ENCODE measurements at places on chromosomes 4 and X.

DNA sequence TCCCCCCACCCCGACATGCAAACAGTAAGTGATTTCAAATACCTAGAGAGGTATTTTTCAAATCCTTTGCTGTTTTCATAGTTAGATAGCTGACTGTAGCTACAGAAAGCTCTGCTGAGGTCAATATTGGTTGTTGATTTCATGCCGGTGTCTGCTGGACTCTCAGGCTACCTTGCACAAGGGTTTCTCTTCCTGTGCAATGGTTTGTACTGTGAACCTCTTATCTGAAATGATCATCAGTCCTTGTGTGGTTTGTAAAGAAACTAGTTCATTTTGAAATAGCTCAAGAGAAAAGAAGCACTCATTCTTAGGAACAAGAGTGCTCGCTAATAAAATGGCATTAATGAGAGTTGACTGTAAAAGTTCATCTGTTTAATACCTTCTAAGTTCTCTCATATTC lies 2.1 kb downstream of the MTM1 start:
- no peak for DNase-seq

- no peak for DNase-seq
These were observed 18.7 kb downstream of the TXLNG start for GRCh38 chrX:16804923-16805464.

DNA sequence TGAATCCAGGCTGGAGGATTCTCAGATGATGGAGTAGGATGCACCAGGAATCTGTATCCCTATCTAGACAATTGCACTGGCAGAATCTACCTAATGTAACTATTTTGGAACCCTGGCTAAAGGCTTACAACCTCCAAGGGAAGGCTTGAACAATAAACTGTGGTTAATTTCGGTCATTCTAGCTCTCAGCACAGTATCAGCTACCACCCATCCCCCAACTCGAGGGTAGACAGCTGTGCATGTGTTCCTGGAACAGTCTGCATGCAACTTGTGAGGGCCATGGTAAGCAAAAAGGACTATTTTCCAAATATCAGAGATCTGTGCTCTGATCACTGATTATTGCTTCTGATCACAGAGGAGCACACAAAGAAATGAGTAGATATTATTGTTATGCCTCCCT lies 34.0 kb downstream of the ELF2 start:
- DNase-seq = no peak

DNA sequence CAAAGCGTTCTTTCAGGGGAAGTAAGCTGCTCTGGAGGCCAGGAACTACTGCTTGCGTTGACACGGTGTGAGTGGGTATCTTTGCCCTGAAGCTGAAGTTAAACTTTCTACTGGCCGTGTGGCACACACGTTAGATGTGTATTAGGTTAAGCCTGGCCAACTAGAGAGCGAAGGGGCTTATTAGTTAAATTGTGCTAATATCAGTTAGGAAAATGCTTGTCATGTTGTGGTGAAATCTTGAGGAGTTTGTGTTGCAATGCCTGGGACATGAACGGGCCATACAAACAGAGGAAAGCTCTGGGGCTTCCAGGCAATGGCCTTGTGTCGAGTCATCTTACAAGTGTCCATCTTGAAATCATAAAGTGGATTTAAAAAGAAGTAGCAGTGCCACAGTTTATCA lies 62.6 kb downstream of the NSUN7 start:
- no peak for DNase-seq

DNA sequence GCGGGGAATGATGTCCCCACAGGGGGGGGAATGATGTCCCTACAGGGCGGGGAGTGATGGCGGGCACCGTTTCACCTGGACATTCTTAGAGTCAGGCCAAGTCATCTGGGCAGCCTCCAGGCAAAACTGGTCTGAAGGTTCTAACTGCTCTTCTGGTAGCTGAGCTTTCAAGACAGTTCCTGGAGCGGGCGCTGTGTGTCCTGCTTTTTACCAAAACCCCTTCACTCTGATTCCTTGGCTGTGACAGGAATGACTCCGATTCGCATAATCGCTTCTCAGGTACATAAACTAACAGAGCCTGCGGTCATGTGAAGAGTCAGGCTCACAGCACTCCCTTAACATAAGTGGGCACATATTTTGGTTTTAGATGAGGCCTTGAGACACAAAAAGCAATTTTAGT lies 836.0 kb downstream of the TRIML1 start:
- DNase-seq = no peak

DNA sequence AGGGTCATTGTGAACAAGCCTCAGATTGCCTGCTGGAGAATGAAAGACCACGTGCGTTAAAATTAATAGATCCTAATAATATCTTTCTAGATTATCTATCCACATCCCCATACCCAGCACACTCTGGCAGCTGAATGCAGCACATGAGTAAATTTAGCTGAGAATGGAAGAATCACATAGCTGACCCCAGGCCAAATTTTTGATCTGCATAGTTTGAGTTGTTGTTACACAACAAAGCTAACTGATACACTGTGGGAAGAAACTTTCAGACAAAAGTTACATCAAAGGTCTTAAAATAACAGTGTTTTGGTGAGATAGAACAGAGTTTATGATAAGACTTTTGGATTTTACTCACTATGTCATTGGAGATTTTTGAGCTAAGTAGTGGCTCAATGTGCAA lies 72.4 kb upstream of the ANXA10 start:
- no peak for DNase-seq

DNA sequence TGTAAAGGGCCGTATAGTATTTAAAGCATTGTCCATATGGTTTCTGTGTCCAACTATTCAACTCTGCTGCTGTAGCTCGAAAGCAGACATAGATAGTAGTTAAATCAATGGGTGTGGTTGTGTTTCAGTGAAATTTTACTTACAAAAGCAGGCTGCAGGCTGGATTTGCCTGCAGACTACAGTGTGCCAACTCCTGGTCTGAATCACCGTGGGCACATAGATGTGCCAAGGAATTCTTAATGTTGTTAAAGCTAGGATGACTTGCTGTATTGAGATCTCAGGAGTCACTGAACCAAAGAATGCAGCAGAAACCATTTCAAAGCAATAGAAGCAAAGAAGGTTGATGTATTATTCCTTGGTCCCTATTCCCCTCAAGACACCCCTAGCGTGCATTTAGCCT lies 379.0 kb downstream of the STIM2 start:
- no peak for DNase-seq

- no peak for DNase-seq
These were observed 51.9 kb upstream of the XIAP start for GRCh38 chrX:123807835-123808416.

- DNase-seq = no peak
These were observed 169.2 kb downstream of the AFAP1 start for GRCh38 chr4:7770224-7771050.

- no peak for DNase-seq
These were observed 14.7 kb downstream of the HELQ start for GRCh38 chr4:83440899-83441298.

- peak; percentile 5 for DNase-seq
These were observed 895 bp downstream of the SMIM14 start for GRCh38 chr4:39637586-39638353.

GRCh38 chr4:126560794-126561193 lies 1072.0 kb upstream of the INTU start:
- DNase-seq = no peak

DNA sequence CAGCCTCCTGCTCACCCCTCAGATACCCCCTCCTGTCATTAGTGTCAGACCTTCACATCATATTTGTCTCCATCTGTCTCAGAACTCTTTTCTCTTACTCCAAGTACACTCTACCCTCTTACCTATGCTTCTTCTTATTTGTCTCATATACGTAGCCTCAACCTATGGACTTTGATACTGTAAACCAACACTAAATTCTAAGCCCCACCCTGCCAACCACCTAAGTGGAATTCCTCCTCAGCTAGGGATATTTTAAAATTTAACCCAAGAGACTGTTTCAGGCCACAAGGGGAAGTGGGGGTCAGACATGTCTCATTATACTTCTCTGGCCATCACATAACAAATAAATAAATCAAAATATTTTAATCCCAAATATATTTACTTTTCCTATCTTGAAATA lies 778.1 kb upstream of the GRID2 start:
- no peak for DNase-seq

DNA sequence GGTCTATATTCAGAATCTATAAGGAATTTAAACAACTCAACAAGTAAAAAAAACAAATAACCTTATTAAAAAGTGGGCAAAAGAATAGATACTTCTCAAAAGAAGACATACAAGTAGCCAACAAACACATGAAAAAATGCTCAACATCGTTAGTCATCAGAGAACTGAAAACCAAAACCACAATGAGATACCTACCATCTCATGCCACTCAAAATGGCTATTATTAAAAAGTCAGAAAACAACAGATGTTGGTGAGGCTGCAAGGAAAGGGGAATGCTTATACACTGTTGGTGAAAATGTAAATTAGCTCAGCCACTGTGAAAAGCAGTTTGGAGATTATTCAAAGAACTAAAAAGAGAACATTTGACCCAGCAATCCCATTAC lies 201.6 kb downstream of the QDPR start:
- no peak for DNase-seq

GRCh38 chr4:140152751-140153418 lies 1.1 kb downstream of the MAML3 start:
- DNase-seq = no peak

DNA sequence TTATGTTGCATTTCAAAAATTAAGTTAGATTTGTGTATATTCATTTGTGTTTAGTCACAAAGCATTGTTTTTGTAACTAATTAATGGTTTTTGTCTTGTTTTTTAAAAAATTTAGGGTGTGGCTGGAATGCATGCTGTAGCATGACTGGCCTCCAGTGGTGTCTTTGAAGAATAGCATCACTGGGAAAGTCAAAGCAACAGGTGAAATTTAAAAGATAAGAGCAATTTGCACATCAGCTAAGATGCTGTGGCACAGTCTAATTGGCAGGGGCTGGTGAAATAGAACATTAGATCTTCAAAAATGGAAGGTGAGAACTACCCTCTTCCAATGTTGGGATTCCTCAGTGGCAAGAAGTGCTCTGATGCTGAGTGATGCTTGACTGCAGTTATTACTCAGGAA lies 45.3 kb downstream of the ANK2 start:
- DNase-seq = no peak

- DNase-seq = no peak
These were observed 223.5 kb downstream of the GRIA2 start for GRCh38 chr4:157444014-157444413.

- no peak for DNase-seq
These were observed 29.5 kb upstream of the TXLNG start for GRCh38 chrX:16756724-16757123.

DNA sequence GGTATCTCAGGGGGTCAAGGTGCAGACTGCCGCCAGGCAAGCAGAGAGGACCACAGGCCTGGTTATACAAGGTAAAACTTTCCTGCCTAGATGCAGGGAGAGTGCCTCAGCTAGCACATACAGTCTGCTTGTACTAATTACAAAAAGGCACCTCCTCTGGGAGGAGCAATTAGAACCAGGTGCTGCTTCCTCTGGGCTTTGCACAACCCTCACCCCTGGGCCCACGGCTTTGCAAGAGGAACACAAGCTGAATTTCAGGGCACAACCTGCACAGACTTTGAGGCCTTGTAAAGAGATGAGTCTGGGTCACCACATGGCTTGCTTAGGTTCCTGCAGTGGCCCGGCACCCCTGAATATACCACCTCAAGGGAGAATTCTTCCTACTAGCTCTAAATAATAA lies 9.2 kb upstream of the CITED1 start:
- DNase-seq = no peak

DNA sequence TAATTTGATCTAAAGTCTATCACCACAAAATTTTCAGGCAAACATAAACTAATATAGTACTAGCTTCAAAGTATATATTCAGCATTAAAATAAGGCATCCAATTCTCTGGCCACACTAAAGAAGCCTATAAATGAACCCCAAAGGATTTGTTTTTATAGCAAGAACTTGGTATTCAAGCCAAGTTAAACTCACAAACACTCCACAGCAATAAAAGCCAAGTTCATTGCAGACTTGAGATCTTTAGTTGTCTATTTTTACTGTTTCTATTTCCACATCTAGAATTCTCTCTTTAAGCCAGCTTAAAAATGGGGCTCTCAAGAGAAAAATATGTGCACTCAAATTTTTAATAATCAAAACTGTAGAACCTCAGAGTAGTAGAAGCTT lies 51.1 kb downstream of the WDFY3 start:
- DNase-seq = no peak
